NCI-H226 (cell line): ENCODE measurements at places on chromosomes 5 and 9.
A peak's percentile ranks its signal among the peaks of the same experiment; 100 is the strongest.

DNA sequence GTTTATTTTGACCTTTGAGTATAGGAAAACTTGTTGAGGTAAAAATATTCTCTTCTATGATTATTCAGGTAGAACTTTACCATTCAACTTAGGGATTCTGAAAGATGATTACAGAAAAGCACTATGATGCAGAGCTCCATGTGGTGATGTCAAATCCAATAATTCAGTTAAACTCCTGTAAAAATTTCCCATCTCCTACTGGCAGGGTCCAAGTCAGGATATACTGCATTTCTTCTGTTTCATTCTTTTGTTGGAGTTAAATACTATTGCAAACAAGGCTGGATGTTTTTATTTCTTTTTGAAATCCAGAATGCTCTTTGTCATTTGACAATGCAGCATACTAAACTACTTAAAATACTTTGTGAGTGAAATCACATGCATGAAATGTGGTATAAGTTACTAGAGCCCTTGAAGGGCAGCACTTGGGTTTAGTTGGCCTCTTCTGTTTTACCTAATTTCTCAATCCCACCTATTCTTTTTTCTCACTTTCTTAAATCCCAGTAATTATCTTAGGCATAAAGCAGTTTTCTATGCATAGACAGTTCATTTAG is 204.5 kb downstream of the FBXL7 start:
- no peak for DNase-seq

DNA sequence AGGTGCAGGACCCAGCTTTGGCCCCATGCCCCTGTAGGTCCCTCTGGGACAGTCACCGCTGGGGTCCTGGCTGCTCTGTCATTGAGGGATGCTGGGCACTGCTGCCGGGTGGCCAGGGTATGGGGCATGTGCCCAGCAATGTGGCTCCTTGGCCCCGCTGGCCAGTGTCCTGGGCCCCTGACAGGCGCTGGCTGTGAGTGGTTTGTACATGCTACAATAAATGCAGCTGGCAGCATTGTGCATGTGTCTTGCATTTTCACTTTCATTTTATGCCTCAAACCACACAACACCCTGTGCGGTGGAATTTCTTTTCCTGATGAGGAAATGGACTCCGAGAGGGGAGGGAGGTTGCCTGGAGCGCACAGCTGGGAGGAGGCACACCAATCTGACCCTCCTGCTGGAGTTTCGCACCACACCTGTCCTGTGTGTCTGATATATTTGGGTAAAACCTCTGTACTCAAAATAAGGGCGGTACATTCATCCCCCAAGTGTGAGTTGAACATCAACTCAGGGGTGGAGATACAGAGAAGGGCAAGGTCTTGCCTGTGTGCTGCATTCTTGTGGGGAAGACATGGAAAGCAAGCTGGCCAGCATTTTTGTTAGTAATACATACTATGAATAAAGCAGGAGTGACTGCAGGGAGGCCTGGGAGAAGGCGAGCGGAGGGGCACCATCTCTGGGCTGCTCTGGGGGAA is 11.7 kb downstream of the TSPAN17 start:
- peak; percentile 10 for DNase-seq

GRCh38 chr9:76135902-76136301 is 245.4 kb downstream of the PCSK5 start:
- no peak for DNase-seq

GRCh38 chr9:112900901-112901300 is 10.2 kb upstream of the SLC46A2 start:
- DNase-seq: no peak

GRCh38 chr9:26260238-26260637 is 582.0 kb upstream of the TUSC1 start:
- DNase-seq: peak; percentile 56

GRCh38 chr5:135053278-135053677 is 19.2 kb upstream of the PITX1 start:
- no peak for DNase-seq
